RWPE1 (cell line): ENCODE measurements at places on chromosomes 7 and 10.

DNA sequence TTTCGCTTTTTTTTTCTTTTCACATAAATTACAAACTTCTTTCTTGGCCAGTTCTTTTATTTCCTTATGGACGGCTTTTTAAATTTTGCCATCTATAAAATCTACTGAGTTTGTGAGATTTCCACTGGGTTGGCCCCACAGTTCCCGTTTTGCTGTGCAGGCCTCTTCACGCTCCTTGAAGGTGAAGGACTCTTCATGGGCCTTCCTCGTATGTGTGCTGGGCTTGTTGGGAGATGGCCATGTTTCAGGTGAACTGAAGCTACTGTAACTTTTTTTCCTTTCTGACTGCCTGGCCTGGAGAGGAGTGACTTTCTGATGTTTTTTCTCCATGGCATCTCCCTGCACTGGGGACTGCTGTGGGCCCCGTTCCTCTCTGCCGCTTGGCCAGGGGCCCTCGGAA lies 262.4 kb downstream of the COBL start:
- DNase-seq = no peak

DNA sequence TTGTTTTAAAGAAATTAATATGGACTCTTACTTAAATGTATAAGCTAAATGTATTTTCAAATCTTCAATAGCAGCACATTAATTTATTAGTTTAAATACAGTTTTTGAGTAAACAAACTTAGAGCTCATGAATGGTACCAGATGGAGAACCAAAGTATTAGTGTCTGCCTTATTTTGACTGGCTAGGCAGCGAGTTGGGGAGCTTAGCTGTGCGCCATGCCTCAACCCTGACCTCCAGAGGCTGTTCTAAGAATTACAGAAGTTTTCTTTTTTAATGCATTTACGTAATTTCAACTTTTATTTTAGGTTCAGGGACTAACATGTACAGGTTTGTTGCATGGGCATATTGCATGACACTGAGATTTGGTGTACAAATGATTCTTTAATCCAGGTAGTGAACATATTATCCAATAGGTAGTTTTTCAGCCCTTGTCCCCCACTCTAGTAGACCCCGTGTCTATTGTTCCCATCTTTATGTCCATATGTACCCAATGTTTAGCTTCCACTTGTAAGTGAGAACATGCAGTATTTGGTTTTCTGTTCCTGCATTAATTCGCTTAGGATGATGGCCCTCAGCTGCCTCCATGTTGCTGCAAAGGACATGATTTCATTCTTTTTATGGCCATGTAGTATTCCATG lies 166.8 kb downstream of the IQUB start:
- peak; percentile 34 for DNase-seq

GRCh38 chr10:131269776-131270460 lies 41.6 kb downstream of the TCERG1L start:
- DNase-seq = no peak

GRCh38 chr10:52811776-52812175 lies 39.2 kb upstream of the MBL2 start:
- no peak for DNase-seq

DNA sequence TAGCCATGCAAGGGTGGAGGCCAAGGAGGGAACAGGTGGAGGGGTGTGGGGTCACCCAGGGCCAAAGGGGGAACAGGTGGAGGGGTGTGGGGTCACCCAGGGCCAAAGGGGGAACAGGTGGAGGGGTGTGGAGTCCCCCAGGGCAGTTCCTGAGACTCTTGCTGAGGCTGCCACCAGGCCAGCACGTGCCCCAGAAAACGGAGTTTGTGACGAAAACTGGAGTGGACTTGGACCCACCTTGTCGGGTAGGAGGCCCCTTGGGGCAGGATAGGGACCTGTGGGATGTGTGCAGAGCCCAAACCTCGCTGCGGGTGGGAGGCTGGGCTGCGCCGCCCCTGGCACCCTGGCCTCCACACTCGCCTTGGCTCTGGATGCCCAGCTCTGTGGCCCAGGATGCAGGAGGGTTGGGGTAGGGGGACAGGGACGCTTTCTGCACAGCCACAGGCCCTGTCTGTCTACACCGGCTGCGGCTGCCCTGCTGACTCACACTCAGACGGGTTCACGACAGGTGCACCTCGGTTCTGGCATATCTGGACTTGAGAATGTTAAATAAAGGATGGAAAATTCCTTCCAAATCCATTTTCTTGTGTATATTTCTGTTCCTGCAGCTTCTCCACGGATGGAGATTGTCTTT lies 562 bp upstream of the ADGRA1 start:
- DNase-seq = no peak

GRCh38 chr10:51487576-51487975 lies 211.8 kb downstream of the CSTF2T start:
- DNase-seq = no peak

- DNase-seq = peak; percentile 13
Measured at GRCh38 chr7:126856691-126857291, 395.9 kb downstream of the GRM8 start.

GRCh38 chr7:91949221-91950009 lies 8.8 kb downstream of the AKAP9 start:
- DNase-seq = no peak

DNA sequence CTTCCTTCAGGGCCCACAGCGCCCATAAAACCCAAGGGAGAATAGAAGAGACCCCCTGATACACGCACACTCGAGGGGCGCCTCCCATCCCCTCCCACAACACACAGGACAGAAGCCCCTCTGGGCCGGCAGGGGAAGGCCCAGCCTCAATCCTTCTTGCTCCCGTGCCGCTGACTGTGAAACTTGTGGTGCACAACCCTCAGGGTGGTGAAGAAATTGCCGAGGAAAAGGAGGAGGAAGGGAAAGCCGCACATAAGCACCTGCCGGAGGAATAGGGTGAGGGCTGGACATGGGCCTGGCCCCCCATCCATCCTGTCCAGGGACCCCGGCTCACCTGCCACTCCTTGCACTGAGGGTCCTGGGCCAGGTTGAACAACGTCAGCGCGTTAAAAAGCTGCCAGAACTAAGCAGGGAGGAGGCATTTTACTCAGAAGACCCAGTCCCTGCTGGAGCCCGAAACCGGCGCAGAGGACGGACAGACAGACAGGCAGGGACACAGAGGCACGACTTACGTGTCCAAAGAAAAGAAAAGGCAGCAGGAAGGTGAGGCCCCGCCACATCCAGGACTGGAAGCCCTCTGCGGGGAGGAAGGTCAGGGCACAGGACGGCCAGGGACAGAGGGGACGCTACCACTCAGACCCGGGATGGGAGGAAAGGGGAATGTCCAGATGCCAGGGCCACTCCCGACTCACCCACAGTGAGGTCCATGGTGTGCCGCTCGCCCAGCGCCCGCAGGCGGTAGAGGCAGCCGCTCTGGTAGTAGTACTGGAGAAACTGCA lies 7.2 kb downstream of the TMEM120A start:
- DNase-seq = no peak

DNA sequence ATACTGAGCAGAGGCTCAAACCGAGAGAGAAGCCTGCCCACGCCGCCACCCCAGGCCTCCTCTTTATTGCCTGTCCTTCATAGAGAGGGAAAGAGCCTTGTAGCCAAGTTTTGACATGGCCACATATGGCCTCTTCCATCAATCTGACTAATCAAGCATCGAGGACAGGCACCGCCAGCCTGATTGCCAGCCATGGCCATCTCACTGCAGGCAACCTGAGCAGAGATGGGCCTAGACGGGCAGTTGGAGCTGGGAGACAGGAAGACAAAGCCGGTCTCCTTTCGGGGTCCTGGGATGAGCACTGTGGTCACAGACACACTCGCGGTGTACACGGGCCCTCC lies 67.2 kb downstream of the EBF3 start:
- no peak for DNase-seq

DNA sequence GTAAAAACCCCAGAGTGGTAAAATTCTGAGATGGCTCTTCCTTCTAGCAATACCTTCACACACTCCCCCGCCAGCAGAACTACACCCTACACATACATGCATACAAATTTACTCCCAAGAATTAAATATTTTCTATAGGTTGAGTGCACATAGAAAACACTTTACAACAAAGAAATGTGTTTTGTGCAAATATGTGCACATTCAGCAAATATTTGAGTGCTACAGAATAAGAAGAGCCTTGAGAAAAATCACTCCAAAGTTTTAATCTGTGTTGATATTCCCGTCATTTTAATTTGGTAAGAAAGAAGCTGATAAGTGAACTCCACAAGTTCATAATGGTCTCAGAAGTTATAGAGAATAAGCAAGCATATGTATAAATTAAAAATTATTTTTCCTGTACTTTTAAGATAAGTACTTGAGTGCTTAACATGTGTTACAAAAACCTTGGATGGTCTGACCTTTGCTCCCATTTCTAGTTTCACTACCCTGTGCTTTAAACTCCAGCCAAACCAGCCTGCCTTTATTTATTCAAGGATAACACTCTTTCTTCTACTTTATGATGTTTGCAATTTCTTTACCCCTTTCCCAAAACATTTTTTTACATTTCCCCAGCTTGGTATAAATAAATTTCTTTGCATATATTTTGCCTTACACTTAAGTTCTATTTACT lies 733.5 kb upstream of the LRRTM3 start:
- DNase-seq = no peak

GRCh38 chr7:37826825-37827224 lies 21.6 kb upstream of the NME8 start:
- no peak for DNase-seq

DNA sequence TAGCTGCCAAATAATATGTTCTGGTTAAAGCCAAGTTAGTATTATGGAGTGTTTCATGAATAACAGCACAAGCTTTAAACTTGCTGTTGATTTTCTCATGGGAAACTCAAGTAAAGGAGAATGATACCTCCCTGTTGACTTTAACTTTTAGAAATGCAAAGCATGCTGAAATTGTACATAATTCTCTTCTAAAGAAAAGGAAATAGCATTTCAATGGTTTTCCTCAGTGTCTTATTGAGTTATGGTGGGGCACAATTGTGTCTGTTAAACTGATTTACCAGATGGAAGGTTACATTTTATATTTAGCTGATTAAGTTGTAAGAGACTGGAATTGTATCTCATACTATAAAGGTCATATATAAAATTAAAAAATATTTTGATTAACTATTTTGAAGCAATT lies 119.3 kb downstream of the HDAC9 start:
- DNase-seq = no peak

DNA sequence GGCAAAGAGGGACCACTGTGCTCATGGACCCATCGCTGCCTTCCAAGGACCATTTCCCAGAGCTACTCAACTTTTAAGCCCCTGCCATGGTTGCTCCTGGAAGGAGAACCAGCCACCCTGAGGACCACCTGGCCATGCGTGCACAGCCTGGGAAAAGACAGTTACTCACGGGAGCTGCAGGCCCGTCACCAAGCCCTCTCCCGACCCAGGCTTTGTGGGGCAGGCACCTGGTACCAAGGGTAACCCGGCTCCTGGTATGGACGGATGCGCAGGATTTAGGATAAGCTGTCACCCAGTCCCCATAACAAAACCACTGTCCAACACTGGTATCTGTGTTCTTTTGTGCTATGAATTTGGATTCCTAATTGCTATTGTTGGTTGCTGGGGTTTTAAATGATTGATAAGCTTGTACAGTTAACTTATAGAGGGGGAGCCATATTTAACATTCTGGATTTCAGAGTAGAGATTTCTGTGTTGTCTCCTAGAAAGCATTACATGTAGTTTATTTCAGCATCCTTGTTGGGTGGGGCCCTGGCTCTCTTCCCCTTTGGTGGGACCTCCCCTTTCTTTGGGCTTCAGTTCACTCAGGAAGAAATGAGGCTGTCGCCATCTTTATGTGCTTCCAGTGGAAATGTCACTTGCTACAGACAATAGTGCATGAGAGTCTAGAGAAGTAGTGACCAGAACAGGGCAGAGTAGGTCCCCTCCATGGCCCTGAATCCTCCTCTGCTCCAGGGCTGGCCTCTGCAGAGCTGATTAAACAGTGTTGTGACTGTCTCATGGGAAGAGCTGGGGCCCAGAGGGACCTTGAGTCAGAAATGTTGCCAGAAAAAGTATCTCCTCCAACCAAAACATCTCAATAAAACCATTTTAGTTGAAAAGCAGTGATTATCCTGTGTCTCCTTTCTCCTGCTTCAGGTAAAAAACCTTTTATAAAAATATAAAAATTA lies 19.4 kb downstream of the LAT2 start:
- DNase-seq = no peak

- no peak for DNase-seq
Measured at GRCh38 chr7:20240080-20240926, 23.1 kb upstream of the MACC1 start.

DNA sequence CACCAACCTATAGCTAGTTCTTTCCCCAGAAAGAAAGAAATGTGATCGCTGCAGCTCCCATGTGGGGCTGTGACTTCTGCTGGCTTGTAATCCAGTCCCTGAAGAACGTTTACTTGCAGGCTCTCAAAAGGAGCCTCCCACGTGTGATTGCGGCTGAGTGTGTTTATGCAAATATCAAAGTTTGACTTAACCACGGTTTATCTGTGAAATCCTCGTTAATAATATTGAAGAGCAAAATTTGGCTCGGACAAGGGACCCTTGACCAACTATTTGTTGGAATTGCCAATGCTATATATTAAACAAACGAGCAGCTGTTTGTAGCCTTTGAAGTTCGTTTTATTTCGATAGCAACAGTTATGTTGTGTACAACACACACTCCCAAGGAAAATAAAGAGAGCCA lies 470.1 kb upstream of the NRP1 start:
- DNase-seq = no peak

- DNase-seq = no peak
Measured at GRCh38 chr10:13930120-13930519, 343.4 kb downstream of the PRPF18 start.

GRCh38 chr10:132807621-132808049 lies 21.7 kb upstream of the NKX6-2 start:
- no peak for DNase-seq

DNA sequence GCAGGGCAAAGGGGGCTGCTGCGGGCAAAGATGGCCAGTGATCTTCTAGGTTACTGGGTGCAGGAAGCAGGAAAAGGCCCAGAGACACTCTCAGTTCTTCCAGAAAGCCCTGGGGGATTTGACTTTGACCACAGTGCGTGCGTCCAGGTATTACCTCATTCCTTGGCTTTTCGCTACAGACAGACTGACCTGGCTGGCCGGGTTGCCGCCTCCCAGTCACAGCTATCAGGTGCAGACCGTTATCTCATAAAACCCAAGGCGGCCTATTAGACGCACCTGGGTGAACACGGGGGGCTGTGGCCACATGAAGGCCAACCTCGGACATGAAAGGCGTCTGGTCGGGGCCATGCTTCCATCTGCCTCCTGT lies 80.3 kb downstream of the FOXL3 start:
- DNase-seq = no peak

- DNase-seq = no peak
Measured at GRCh38 chr10:67250686-67251085, 324.9 kb downstream of the LRRTM3 start.

- no peak for DNase-seq
Measured at GRCh38 chr7:88347517-88347916, 40.8 kb upstream of the STEAP4 start.

DNA sequence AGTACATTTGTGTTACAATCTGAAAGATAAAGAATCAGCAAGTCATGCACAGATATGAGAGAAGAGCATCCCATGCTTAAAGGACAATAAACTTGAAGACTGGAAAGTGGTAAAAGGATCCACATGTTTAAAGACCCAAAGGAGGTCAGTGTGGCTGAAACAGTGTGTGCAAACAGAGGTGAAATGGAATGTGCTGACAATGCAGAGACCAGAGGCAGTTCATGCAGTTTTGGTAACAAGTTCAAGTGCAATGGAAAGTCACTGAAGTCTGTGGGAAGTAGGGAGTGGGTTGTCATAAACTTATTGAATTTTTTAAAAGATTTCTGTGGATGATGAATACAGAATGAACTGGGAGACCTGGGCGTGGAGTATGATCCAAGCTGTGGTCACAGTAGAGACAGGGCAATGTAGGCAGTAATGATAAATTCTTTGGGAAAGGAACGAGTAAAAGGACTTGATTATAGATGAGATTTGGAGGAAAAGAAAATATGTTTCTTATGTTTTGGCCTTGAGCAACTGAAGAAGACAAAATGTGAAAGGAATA lies 408.0 kb downstream of the HGF start:
- DNase-seq = no peak
